T-helper 17 cell (primary cell): ENCODE measurements at places on chromosomes 3 and 15. TPM values are rescaled to one million over a fixed set of nuclear protein-coding genes. Genes with fewer than 3 reads are reported as not detected.

DNA sequence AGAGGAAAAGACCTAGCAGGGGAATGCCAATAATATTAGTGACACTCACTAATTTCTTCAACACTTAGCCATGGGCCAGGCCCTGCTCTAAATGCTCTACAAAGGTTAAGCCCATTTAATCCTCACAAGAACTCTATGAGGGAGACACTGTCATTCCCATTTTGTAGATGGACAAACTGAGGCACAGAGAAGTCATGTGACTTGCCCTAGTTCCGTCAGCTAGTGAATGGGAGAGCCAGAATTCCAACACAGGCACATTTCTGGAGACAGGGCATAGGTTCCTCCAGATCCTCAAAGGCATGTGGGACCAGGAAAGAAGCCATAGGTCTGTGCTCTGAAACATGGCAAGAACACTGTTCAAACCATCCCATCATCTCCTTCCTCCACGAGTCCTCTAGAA is 31.5 kb downstream of the LOXL1 start:
- H3K4me3 ChIP-seq, result no peak overlapping the region
- H3K27me3 ChIP-seq, result no peaks in the 10 kb centered on the region
- no peak for DNase-seq
- peak overlapping the region; percentile 80 for H3K27ac ChIP-seq
- H3K4me1 ChIP-seq, result peaks cover 20% of the 10 kb centered on the region

- no peak overlapping the region for H3K4me3 ChIP-seq
- no peak overlapping the region for H3K27ac ChIP-seq
- peaks cover 8% of the 10 kb centered on the region for H3K4me1 ChIP-seq
Observed at GRCh38 chr3:98646680-98647079, 53.3 kb upstream of the CPOX start.

GRCh38 chr3:113147681-113148261 is 63.6 kb upstream of the BOC start:
- H3K27me3 ChIP-seq, result peaks cover 26% of the 10 kb centered on the region
- no peak overlapping the region for H3K27ac ChIP-seq
- H3K4me1 ChIP-seq, result no peaks in the 10 kb centered on the region
- no peaks in the 10 kb centered on the region for H3K36me3 ChIP-seq
- no peak for DNase-seq
- H3K4me3 ChIP-seq, result no peak overlapping the region

DNA sequence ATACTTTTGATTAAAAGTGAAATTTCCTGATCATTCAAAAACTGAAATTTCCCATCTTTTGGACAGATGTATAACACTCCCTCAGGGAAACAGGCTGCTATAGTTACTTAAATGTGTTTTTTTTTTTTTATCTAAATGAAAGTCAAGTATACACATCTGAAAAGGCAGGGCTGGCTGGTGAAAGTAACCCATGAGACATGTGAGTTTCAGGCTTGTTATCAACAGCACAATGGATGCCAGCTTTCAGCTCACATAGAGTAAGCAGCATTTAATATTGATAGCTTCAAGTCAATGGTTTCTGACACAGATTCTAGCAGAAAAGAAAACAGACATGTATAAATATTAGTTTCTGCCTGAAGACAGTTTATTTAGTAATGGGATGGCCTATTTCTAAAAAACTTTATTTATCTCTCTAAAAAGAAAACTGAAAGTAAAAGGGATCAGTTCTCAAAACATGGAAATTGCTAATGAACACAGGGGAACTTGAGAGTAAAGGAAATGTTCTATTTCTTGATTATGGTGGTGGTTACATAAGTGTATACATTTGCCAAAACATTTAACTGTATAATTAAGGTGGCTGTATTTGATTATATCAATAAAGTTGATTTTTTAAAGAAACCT is 89.7 kb upstream of the CMC1 start:
- no peak overlapping the region for H3K4me3 ChIP-seq
- peak overlapping the region; percentile 34 for H3K27ac ChIP-seq
- peaks cover 5% of the 10 kb centered on the region for H3K4me1 ChIP-seq
- no peaks in the 10 kb centered on the region for H3K27me3 ChIP-seq
- peaks cover 3% of the 10 kb centered on the region for H3K36me3 ChIP-seq

DNA sequence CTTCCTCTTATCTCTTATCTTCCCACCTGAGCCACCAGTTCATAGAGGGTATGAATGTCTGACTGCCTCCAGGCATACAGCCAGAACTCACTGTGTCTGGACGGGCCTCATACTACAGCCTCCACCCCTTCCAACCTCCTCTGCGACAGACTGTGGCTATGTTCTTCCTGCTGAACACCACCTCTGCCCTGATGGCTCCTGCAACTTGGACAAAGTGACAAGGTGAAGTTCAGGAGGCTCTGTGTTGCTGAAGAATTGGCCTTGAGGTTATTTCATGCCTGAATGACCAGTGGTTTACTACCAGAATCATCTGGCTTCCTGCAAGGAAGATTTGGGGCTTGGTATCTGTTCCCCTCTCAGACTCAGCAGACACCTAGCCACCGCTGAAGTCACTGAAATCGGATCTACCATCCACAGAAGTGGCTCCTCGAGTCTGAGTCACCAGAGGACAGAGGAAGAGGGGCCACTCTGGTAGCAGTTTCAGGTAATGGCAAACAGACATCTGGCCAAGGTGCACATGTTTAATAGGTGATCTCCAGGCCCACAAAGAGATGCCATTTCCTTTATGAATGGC is 14.2 kb upstream of the ULK3 start:
- no peaks in the 10 kb centered on the region for H3K27me3 ChIP-seq
- peaks cover 25% of the 10 kb centered on the region for H3K4me1 ChIP-seq
- peaks cover 2% of the 10 kb centered on the region for H3K36me3 ChIP-seq
- peak overlapping the region; percentile 63 for H3K27ac ChIP-seq
- no peak for DNase-seq

DNA sequence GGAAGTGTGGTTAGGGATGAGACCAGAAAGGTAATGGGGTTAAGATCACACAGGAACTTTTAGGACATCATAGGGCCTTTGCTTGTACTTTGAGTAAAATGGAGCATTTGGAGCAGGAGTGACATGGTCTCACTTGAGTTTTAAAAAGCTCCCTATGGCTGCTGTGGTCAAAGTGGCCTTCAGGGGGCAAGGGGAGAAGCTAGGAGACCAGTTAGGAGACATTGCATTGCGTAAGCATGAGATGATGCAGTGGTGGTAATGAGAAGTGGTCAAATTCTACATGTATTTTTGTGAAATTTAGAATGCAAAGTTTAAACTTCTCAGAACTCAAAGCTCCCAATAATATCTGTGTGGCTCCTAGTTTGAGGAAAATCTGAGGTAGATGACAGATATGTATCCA is 27.9 kb downstream of the MED12L start:
- H3K4me3 ChIP-seq, result no peak overlapping the region
- peaks cover 5% of the 10 kb centered on the region for H3K4me1 ChIP-seq
- no peaks in the 10 kb centered on the region for H3K36me3 ChIP-seq
- H3K27ac ChIP-seq, result no peak overlapping the region
- no peak for DNase-seq

Gene TMC3
- total RNA-seq, result not detected

DNA sequence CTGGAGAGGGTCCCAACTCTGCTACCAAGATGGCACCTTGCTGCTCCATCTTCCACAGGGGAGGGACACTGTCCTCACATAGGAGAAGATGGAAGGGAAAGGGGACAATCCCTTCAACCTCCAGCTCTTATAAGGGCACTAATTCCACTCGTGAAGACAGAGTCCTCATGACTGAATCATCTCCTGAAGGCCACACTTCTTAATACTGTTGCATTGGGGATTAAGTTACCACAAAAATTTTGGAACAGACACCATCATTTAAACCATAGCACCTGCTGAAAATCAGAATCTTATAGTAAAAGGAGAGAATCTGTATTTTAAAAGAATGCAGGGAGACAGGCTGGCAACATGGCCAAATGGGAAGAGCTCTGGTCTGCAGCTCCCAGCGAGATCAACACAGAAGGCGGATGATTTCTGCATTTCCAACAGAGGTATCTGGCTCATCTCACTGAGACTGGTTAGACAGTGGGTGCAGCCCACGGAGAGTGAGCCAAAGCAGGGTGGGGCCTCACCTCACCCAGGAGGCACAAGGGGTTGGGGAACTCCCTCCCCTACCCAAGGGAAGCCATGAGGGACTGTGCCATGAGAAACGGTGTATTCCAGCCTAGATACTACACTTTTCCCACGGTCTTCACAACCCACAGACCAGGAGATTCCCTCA is 69.4 kb upstream of the LIPC start:
- peak overlapping the region; percentile 43 for H3K4me3 ChIP-seq
- no peak overlapping the region for H3K27ac ChIP-seq
- H3K4me1 ChIP-seq, result peaks cover 21% of the 10 kb centered on the region
- H3K27me3 ChIP-seq, result peaks cover 4% of the 10 kb centered on the region
- peaks cover 2% of the 10 kb centered on the region for H3K36me3 ChIP-seq
